B cell (primary cell): ENCODE measurements at places on chromosomes 1 and 21. TPM values are rescaled to one million over a fixed set of nuclear protein-coding genes. Genes with fewer than 3 reads are reported as not detected.

The PLA2G4A gene
- 0.10 TPM in 1 of 2 replicates, not detected in the other for polyA plus RNA-seq

The GJB5 gene
- not detected in 2 replicates for polyA plus RNA-seq

The ITSN1 gene
- 0.31 and 0.37 TPM in 2 replicates for polyA plus RNA-seq

The APCS gene
- not detected in 2 replicates for polyA plus RNA-seq

The AGRN gene
- polyA plus RNA-seq: 7.0 and 7.3 TPM in 2 replicates

The S100PBP gene
- polyA plus RNA-seq: 32.5 TPM in 2 replicates

The SHISA4 gene
- polyA plus RNA-seq: 0.12 and 0.42 TPM in 2 replicates

The KCNN3 gene
- polyA plus RNA-seq: 0.56 and 0.82 TPM in 2 replicates

The PDZK1 gene
- 0.22 TPM in 1 of 2 replicates, not detected in the other for polyA plus RNA-seq

The GBP1 gene
- polyA plus RNA-seq: 3.4 and 4.7 TPM in 2 replicates

The TEKT2 gene
- 0.25 TPM in 1 of 2 replicates, not detected in the other for polyA plus RNA-seq

The GLMP gene
- polyA plus RNA-seq: 4.2 and 10.2 TPM in 2 replicates

The SPATA45 gene
- polyA plus RNA-seq: not detected in 2 replicates

The CELA3A gene
- not detected in 2 replicates for polyA plus RNA-seq

The BCL10 gene
- 26.2 and 43.6 TPM in 2 replicates for polyA plus RNA-seq

The NKAIN1 gene
- 0.04 TPM in 1 of 2 replicates, not detected in the other for polyA plus RNA-seq

The PPFIA4 gene
- polyA plus RNA-seq: 0.09 and 0.30 TPM in 2 replicates

The CYP4B1 gene
- polyA plus RNA-seq: not detected in 2 replicates

The TPTE gene
- polyA plus RNA-seq: not detected in 2 replicates

The DIRAS3 gene
- polyA plus RNA-seq: not detected in 2 replicates

The NUP210L gene
- 0.04 TPM in 1 of 2 replicates, not detected in the other for polyA plus RNA-seq

The MCOLN2 gene
- polyA plus RNA-seq: 8.1 and 23.9 TPM in 2 replicates

The DPT gene
- not detected in 2 replicates for polyA plus RNA-seq

The AADACL3 gene
- polyA plus RNA-seq: not detected in 2 replicates

The OLFML2B gene
- polyA plus RNA-seq: not detected in 2 replicates

The TXNIP gene
- 591 and 1,651 TPM in 2 replicates for polyA plus RNA-seq

The TDRD5 gene
- not detected in 2 replicates for polyA plus RNA-seq

The MARCKSL1 gene
- polyA plus RNA-seq: 106 and 109 TPM in 2 replicates

The LINGO4 gene
- polyA plus RNA-seq: not detected in 2 replicates

The CFAP107 gene
- polyA plus RNA-seq: not detected in 2 replicates

The OR2C3 gene
- polyA plus RNA-seq: not detected in 2 replicates

The PLEKHN1 gene
- polyA plus RNA-seq: 0.36 and 0.37 TPM in 2 replicates

The CHIT1 gene
- polyA plus RNA-seq: 2.0 and 4.8 TPM in 2 replicates
